Stimulated activated CD8-positive, alpha-beta memory T cell treated with anti-CD3 and anti-CD28 coated beads, Interleukin-4, amount 100 ng/mL, for 1 hour (primary cell): ENCODE measurements at places on chromosomes 13 and 19.
A peak's percentile ranks its signal among the peaks of the same experiment; 100 is the strongest.

DNA sequence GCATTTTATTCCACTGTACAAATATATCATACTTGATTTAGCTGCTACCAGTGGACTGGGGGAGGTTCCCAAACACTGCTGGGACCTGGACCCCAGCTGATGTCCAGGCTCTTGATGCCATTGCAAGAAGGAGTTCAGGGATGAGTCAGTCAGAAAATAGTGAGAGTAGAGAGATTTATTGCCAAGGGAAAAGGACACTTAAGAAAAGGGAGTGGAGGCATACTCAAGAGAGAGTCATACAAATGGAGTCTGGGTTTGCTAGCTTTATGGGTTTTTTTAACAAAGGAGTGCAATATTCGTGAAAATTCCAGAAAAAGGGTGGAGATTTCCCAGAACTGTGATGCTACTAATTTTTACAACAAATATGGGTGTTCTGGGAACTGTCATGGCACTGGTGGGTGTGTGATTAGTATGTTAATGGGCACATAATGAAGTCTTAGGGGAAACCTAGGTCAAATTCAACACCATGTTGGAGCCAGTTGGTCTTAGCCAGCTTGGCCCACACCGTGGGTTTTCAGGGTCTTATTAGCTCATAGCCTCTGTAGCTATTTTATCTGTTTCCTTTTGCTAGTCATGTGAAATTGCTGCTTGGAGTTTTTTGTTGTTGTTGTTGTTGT lies 36.2 kb downstream of the GPC6 start:
- no peak for DNase-seq

GRCh38 chr19:31596751-31597150 lies 247.5 kb upstream of the TSHZ3 start:
- no peak for DNase-seq

DNA sequence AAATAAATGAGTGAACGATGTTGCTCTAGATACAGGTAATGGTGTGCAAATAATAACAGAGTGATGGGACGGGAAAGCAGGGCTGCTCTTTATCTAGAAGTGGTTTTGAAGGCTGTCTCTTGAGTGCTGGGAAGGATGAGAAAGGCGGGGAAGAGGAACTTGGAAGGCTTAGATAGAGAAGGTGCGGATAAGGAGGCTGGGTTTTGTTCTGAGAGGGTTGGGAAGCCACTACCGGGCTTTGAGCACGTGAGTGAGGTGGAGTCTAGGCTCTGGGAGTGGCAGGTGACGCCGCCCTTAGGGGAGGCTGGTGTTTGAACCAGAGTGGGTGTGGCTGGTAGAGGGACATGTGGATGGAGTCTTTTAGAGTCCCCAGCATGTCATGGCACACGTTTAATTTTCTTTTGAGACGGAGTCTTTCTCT lies 811 bp downstream of the ARMC6 start:
- DNase-seq = no peak

GRCh38 chr13:41428155-41428554 lies 29.2 kb upstream of the RGCC start:
- DNase-seq = peak; percentile 20

DNA sequence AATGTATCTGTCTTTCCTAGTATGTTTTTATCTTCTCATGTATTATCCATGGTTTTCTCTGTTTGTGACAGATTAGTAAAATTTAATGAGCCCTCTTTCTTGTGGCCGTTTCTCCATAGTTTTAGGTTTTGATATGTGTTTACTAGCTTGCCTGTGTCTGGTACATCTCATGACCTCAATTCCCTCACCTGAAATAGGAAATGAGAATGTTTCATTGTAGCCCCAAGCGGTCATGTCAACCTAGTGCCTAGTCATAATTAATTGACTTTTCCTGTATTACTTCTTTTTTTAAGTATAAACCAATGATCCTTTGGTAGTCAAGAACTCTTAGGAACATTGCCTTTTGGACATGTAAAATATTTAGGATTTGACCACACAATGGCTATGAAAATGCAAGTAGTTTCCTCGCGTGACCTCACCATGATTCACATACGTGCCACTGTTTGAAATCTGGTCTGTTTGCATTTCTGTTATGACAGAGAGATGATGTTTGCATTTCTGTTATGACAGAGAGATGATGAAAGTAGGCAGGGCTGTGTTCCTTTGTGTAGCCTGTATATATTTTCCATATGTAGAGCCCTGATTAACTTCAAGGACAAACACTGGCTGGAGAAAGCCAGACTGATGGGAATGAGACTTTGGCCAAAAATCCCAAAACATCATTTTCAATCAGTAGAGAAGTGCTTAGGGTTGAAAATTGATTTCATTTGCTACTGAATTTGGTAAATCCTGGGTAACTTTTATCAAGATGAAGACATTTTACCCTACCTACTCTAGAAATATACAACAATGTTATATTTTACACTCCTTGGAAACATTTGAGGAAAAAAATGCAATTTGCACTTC lies 104.8 kb downstream of the TNFRSF19 start:
- DNase-seq = no peak

DNA sequence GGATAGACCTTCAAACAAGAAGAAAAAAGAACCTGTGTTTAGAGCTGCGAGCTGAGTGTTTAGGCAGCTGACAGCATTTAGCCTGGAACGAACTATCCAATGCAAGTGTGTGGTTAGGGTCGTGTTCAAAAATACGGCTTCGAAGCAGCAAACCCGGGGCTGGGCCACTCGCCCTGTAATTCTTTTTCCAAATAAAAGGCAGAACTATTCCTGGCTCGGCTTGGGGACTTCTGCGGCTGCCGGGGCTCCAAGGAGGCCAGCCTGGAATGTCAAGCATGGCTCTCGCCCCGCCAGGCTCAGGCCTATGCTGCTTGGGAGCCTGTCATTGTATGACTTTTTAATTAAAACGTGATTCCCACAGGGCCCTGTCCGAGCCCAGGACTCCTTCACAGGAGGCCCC lies 51.7 kb upstream of the KLF2 start:
- DNase-seq = no peak

DNA sequence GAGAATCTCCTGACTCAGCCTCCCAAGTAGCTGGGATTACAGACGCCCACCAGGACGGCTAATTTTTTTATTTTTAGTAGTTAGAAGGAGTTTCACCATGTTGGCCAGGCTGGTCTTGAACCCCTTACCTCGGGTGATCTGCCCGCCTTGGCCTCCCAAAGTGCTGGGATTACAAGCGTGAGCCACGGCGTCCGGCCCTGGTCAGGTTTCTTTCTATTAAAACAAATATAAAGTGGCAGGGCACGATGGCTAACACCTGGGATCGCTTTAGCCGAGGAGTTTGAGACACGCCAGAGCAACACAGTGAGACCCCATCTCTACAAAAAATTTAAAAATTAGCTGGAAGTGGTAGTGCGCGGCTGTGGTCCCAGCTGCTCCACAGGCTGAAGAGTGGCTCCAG lies 1.5 kb upstream of the MED25 start:
- DNase-seq = no peak

GRCh38 chr13:34776390-34776981 lies 165.6 kb upstream of the NBEA start:
- no peak for DNase-seq

- no peak for DNase-seq
Measured at GRCh38 chr13:67736646-67737420, 506.7 kb upstream of the PCDH9 start.
